ENCODE measurements at places on chromosomes 4 and X. TPM values are rescaled to one million over a fixed set of nuclear protein-coding genes. Genes with fewer than 3 reads are reported as not detected.

DNA sequence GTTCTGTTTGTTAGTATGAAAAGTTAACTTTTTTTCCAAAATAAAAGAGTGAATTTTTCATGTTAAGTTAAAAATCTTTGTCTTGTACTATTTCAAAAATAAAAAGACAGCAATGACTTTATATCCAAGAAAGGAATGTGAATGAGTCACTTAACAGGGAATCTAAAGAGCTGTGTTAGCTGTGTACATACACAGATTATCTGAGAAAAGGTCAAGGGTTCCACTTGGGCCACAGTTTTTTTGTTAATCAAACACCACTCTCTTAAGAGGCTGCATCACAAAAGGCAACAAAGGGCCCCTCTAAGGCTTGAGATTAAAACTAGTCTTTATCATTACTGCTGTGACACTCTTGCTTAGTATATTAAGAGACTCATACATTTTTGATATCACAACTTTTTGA is 82.1 kb downstream of the FIP1L1 start:
- peak; percentile 18 for ATAC-seq

EGF gene
- 0.24 TPM for total RNA-seq

DNA sequence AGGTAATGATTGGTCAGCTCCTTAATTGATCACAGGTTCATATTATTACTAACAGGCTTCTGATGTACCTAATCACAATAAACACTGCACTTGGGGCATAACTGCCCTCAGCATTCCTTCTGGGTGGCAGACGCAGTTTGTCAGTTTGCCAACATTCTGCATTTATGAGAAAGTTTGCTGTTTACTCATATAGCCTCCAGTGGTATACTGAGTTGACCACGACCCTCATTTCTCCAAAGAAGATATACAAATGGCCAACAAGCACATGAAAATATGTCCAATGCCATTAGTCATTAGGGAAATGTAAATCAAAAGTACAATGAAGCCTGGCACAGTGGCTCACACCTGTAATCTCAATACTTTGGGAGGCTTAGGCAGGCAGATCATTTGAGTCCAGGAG is 26.3 kb downstream of the EFHC2 start:
- ATAC-seq = no peak

DNA sequence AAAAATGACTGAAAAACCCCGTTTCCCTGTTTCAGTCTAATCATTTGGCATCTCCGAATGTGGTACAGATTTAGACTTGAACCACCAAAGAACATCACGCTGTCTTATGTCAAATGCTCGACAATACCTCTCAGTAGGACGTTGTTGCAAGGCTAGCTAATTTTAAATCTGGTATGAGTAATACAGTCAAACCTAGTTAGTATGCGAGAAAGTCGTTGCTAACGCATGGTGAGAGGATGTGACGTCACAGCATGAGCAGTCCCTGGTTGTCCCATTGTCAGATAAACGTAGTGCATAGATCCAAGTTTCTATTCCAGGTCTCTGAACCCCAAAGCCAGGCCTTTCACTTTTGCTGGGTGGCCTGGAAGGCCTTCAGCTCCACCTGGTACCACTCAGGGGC is 44.7 kb downstream of the SETD7 start:
- no peak for ATAC-seq

- no peak for ATAC-seq
Measured at GRCh38 chr4:61727286-61727685, 527.2 kb downstream of the ADGRL3 start.

GRCh38 chr4:10554694-10555093 is 97.5 kb upstream of the ZNF518B start:
- ATAC-seq = peak; percentile 79

GRCh38 chr4:36997727-36998126 is 246.8 kb upstream of the NWD2 start:
- no peak for ATAC-seq

- no peak for ATAC-seq
Measured at GRCh38 chrX:14533867-14534266, 4.5 kb downstream of the GLRA2 start.

DNA sequence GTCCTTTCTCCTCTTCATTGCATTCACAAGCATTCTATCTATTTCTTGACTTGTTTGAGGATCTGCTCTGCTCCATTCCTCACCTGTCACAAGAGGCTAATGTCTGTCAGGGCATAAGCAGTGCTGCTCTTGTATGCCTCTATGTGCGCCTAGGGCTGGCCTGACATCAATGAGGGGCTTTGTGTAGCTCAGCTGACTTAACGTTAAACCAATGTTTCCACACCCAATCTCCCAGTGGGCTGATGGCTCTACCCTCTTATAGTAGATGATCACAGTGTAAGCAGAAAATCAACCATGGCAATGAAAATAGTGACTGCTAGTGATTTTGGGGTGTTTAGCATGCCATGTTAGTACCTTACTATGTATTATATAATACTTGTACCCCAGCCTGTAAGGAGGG is 139.0 kb downstream of the UNC5C start:
- ATAC-seq = no peak

- ATAC-seq = no peak
Measured at GRCh38 chr4:865121-865465, 39.2 kb upstream of the CPLX1 start.

RNF150 gene
- total RNA-seq = 1.6 TPM

DNA sequence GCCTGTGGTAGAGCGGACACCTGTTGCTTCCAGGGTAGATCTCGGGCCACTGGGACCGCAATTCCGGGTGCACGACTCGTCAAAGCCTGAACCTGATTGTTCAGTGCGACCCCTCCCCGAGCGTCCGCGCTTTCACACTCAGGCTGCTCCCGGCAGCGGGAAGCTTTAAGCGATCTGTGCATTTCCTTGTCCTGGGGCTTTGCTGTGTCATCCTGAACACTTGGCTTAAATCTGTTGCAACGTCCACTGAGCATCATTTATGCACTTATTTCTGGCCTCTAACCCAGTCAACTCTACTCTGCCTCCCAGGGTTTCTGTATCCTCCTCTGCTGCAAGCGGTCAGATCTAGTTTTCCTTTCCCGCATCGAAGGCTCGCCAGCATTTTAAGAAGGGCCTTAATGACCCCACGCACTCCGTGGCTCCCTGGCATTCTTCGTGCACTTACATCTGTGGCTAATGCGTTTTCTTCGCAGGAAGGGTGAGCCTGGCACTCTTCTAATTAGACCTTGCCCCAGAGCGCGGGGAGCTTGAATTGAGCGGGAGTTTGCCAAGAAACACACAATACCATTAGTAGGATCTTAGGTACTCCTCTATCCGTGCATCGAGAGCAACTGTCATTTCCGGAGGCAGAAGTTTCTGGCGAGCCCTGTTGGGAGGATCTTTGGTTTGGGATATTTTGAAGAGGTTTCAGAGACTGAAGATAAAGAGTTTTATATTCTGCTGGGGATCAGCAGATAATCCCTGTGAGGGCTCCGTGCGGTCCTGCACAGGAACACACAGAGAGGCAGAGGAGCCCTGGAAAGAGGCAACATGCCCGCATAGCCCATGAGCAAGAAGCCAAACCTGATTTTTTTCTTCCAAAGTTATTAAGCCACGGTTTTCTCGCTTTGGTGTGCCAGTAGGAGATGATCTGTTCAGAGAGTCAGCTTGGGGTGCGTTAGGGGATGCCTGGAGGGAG is 654 bp upstream of the DDIT4L start:
- peak; percentile 46 for ATAC-seq

SLITRK2 gene
- total RNA-seq = not detected

PDGFRA gene
- total RNA-seq = 11.6 TPM

CNGA1 gene
- total RNA-seq = 7.2 TPM

DNA sequence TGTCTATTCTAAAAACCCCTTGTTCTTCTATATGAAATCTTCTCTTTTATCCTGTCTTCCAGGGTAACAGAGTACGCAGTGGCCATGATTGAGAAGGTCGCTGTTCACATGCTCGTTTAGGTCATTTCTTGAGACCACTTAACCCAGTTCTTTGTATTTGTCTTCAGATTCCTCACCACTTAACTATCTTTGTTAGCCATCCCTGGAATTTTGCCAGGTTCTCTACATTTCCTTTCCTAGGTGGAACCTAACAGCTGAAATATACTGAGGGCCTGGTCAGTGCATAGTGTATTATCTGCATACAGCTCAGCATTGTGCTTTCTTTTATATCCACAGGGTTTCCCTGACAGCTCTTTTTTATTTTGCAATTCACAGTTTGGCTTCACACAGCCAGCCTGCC is 148.9 kb upstream of the GALNT7 start:
- ATAC-seq = no peak

DNA sequence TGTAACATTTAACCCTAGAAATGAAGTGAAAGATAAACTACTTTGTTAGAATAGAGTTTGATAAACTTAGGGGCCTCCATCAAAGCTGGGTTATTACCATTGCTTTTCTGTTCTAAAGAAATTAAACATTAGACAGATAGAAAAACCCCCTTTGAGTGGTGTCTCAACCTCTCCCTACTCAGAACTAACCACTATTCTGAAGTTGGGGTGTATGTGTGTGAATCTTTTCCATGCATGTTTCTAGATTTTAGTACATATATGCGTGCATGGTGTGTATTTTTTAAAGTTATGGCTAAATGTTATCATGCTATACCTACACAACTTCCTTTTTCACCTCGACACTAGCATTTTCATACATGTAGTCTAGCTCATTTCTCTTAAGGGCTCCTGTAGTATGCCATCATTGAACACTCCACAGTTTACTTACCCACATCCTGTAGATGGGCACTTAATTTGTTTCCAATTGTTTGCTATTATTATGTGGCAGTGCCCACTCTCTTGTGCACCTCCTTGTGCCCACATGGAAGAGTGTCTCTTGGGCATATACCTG is 25.7 kb downstream of the GEMIN8 start:
- ATAC-seq = no peak

GRCh38 chrX:154488336-154489075 is 1.9 kb downstream of the SLC10A3 start:
- ATAC-seq = no peak

L1CAM gene
- total RNA-seq = 0.80 TPM

GRCh38 chrX:131308980-131309379 is 19.9 kb upstream of the IGSF1 start:
- ATAC-seq = no peak

DNA sequence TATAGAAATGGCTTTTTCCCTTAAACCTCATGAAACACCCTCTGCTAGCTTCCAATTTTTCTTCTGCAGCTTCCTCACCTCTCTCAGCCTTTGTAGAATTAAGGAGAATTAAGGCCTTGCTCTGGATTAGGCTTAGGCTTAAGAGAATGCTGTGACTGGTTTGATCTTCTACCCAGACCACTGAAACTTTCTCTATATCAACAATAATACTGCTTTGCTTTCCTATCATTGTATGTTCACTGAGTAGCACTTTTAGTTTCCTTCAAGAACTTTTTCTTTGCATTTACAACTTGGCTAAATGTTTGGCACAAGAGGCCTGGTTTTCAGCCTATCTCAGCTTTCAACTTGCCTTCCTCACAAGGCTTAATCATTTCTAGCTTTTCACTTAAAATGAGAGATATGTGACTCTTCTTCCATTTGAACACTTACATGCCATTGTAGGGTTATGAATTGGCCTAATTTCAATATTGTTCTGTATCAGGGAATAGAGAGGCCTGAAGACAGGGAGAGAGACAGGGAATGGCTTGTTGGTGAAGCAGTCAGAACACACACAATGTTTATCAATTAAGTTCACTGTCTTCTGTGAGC is 28.2 kb downstream of the TMEM154 start:
- ATAC-seq = no peak

GRCh38 chr4:108881190-108881589 is 118.3 kb upstream of the ETNPPL start:
- no peak for ATAC-seq

DNA sequence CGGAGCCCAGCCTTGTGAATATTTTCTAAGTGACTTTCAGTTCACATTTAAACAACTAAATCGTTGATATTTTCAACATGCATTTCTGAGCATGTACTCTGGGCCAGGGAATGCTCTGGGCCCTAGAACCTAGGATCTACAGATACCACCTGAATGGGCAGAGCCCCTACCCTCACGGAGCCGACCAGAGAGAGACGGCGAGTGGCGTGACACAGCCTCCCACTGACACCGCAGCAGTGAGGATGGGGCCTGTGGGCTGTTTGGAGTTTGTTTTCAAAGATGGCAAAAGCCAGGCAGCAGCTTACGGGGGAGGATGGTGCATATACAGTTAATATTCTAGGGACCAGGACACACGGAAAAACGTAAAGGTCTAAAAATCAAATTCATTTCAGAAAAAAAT is 17.7 kb downstream of the NELFA start:
- no peak for ATAC-seq

RASGEF1B gene
- 15.0 TPM for total RNA-seq

- peak; percentile 74 for ATAC-seq
Measured at GRCh38 chr4:93183576-93183975, 645.0 kb upstream of the ATOH1 start.

CSAG3 gene
- total RNA-seq = not detected

ADAM29 gene
- not detected for total RNA-seq

DNA sequence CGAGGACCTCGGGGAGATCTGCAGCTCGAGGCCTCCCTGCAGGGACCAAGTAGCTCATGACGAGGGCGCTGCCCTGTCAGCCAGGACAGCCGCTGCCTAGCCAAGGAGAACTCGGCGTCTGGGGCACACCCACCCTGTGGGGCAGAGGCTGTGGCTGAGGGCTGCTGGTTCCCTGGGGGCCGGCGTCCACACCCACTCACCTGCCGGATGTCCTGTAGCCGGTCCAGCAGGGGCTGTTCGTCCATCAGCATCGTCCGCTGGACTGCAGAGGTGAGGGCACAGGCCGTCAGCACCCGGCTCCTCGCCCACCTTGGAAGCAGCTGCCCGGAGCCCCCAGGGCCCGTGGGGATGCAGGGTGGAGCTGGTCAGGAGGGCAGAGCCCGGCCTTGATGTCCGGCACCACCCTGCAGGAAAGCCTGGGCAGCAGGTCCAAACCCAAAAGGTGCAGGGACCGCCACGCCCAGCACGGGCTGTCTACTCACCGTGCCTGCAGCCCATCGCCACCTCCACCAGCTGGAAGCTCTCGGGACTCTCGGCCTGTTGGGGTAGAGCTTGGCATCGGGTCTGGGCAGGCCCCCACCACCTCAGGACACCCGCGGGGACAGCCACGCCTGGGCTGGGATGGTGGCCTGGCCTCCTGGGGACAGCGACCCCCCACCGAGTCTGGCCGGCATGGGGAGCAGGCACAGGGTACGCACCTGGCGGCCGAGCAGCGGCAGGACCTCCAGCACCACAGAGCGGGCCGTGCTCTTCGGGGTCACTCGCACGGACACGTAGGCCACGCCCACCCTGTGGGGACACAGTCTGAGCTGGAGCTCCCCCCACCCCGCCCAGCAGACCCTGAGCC is 6.9 kb downstream of the DGKQ start:
- ATAC-seq = no peak

FOXR2 gene
- not detected for total RNA-seq

- ATAC-seq = no peak
Measured at GRCh38 chr4:117907646-117908045, 126.6 kb upstream of the NDST3 start.

DNA sequence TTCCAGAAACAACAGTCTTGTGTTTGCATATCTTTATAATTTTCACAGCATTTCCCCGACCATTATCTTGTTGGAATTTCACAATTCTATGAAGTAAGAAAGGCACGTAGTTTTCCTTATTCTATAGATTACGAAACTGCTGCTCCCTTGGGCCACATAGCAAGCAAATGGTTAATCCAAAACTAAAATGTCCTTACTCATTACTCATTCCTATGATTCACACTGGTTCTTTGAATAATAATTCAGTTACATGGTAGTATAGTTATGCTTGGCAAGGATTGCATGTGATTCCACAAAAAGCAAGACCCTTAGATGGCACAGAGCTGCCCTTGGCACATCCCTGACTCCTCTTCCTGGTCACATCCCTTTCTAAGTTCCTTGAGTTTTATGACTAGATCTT is 51.2 kb downstream of the OR13H1 start:
- ATAC-seq = no peak

TBX22 gene
- not detected for total RNA-seq

GPR50 gene
- not detected for total RNA-seq

GRCh38 chr4:82255657-82256056 is 118.1 kb downstream of the HNRNPD start:
- ATAC-seq = no peak

ASB11 gene
- not detected for total RNA-seq

EXOC1 gene
- 39.6 TPM for total RNA-seq
